NCI-H748 treated with DMSO at 0.1 percent for 48 hours (cell line): ENCODE measurements at places on chromosomes 4 and X.

- peak; percentile 24 for DNase-seq
Observed at GRCh38 chrX:10158279-10159144, 1.7 kb downstream of the CLCN4 start.

- DNase-seq: no peak
Observed at GRCh38 chr4:14965071-14965470, 37.2 kb upstream of the CPEB2 start.

GRCh38 chrX:8927701-8928100 lies 106.2 kb downstream of the FAM9B start:
- DNase-seq: no peak

- no peak for DNase-seq
Observed at GRCh38 chr4:177483271-177483670, 41.0 kb upstream of the AGA start.

DNA sequence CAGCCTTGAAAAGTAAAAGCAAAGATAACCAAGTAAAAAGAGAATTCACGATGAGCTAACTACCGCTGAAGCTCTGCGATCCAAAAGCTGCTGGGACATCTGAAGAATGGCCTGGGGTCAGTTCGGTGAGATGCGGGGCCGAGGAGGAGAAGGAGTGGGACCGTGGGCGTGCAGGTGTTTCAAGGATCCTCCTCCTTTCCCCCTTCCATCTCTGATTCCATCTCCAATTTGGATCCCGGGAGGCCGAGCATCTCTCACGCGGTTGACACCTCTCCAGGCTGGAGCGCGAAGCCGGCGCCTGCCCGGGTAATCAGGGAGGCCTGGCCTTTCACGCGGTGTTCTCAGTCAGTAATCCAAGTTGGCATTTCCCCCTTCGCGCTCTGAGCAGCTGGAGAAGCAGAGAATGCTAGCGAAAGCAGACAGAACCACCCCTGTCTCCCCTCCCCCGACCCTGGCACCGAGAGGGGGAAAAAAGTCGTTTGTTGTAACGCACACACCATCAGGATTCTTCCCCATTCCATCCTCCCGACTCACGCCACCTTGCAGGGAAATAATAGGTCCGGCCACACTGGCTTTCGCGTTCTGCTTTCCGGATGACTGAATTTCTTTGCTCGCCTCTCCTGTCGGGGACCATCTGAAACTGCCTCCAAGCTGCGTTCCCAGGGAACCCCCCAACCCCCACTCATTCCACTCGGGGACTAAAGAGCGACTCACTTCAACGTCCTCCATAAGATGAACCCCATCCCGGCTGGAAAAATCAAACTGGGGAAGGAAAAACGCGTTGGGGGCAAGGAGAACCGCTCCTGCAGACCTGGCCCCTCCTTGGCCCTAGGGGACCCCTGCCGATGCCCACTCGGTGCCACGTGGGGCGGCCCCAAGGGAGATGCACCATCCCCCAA lies 6.5 kb downstream of the NEUROG2 start:
- DNase-seq: peak; percentile 12

GRCh38 chr4:110211770-110212061 lies 13.3 kb upstream of the ELOVL6 start:
- DNase-seq: no peak

DNA sequence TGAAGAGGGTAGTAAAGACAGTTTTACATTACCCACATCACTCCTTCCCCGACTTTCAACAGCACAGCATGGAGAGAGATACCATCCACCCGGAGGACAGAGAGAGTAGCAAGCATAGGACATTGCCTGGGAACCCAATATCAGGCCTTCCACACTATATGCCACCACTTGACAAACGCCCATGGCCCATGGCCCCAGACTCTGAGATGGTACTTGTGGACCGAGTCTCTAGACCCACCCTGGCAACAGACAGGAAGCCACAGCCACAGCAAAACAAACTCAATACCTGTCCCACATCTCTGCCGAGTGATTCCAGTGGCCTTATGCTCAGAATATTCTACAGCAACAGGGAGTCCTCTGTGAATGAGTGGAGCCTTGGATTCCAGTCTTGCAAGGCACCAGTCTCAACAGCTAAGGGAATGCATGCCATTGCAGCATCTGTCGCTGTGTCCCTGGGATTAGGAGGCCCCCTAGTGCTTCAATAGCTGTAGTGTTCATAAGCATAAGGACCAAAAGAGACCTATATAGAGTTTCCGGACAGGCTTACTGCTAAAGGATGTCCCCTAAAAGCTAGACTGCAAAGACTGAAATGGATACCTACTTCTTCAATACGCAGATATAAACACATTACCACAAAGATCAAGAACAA lies 14.7 kb upstream of the CT55 start:
- peak; percentile 22 for DNase-seq

GRCh38 chr4:151931563-151931962 lies 170.8 kb upstream of the GATB start:
- no peak for DNase-seq

DNA sequence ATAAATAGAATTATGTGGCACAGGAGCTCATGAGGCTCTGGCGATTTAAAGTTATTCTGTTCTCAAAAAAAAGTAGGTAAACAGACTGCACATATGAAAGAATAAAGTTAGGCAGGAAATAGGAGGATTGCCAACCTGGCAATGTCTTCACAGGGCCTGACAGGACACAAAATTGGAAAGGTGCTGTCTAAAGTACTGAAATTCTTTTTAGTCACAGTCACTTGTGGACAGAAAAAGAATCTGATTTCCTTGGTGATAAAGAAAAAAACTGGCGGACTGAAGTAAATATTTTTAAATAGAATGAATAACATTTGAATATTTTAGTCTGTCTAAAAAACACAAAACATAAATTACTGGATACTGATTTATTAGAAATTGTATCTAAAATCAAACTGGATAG lies 124.4 kb downstream of the VEGFC start:
- no peak for DNase-seq

DNA sequence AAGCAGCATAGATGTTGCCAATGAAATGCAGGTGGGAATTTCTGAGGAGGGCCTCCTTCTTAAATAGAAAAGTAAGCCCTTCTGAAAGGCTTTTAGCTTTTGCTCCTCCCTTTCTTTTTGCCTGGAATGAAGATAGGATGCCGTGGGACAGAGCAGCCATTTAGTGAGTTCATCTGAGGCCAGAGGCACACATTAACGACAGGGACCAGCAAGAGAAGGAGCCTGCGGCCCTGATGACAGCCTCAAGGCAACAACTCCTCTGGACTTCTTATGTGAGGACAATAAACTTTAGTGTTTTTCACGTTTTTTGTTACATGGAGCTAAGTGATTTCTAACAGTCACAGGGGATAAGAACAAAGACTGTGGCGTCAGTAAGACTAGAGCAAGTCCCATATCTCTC lies 1.1 kb upstream of the BDH2 start:
- DNase-seq: no peak

- no peak for DNase-seq
Observed at GRCh38 chr4:17232566-17233253, 279.2 kb downstream of the QDPR start.

DNA sequence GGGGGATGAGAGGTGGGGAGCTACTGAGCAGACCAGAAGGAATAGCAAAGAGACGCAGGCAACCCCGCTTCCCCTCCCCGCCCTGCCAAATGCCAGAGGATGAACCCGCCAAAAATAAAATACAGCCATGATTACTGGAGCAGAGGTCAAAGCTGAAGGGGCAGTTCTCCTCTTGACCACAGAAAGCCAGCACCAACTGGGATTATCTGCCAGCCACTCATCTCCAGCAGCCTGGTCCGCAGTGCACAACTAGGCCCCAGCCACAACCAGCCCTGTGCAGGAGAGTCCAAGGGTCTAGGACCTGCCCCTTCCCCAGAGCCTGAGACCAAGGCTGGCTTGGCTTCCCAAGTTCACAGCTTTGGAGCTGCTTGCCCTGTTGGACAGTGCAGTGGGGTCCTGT lies 67.4 kb upstream of the BCOR start:
- no peak for DNase-seq

GRCh38 chrX:115318139-115318538 lies 28.6 kb downstream of the LUZP4 start:
- DNase-seq: no peak

GRCh38 chr4:76872556-76872955 lies 25.4 kb downstream of the SOWAHB start:
- no peak for DNase-seq

DNA sequence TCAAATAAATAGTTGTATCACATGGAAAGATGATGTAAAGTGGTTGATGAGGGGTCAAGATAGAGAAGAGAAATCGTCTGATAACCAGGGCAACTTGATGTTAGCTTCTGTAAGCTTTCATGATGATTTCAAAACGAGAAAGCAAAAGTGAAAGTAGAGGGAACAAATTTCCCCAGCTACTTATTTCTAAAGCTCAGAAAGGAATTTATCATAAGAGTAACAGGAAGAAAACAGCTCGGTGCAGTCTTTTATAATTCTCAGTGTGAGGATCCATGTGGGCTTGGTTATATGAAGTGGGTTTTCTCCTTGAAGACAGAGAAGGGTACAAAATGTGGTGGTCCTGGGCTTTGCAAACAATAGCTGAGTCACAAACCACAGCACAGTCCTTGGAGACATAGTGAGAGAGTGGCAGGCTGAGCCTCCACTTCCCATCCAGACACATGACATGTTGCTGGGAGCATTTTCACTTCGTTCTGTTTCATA lies 32.1 kb upstream of the GLRA2 start:
- no peak for DNase-seq

- DNase-seq: no peak
Observed at GRCh38 chrX:70437921-70438665, 6.5 kb upstream of the DLG3 start.

- DNase-seq: no peak
Observed at GRCh38 chr4:146548443-146548842, 26.7 kb upstream of the SLC10A7 start.

GRCh38 chr4:176910646-176911045 lies 117.9 kb upstream of the VEGFC start:
- DNase-seq: no peak
